ENCODE measurements at places on chromosomes 12 and 14. TPM values are rescaled to one million over a fixed set of nuclear protein-coding genes. Genes with fewer than 3 reads are reported as not detected.

The NINJ2 gene
- 3.2 TPM for polyA plus RNA-seq

The DAO gene
- polyA plus RNA-seq = not detected

The OR4N2 gene
- polyA plus RNA-seq = not detected

The TAS2R13 gene
- polyA plus RNA-seq = not detected

The R3HDM2 gene
- 49.4 TPM for polyA plus RNA-seq

The PRB2 gene
- polyA plus RNA-seq = not detected

The KIF5A gene
- polyA plus RNA-seq = not detected

Data from hindlimb muscle (tissue), 1 donor.